Activated CD4-positive, alpha-beta T cell treated with anti-CD3 and anti-CD28 coated beads for 1 hour (primary cell): ENCODE measurements at places on chromosomes 7 and 10.

- DNase-seq = no peak
Observed at GRCh38 chr10:22560913-22561239, 153.5 kb downstream of the PIP4K2A start.

GRCh38 chr7:876972-877311 is 588 bp downstream of the GET4 start:
- DNase-seq = no peak

DNA sequence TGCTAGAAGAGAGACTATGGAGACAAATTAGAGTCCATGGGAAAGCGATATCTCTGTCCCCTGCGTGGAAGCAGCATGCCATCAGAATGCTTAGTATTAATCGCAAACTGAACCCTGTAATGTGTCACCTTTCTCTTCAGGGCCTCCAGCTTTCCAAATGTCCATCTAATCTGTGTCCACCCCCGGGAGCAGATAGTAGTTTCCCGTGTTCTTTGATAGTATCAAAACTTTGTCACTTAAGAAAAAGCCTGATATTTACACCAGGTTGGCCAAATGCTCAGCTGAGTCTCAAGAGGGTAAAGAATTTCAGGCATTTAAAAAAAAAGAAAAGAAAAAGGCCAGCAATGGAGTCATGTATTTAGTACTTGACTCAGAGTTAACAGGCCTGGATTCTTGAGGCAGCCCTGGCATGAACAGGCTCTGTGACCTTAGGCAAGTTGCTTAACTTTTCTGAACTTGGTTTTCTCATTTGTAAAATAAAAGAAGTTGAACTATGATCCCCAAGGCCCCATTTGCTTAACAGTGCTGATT is 10.4 kb upstream of the GSAP start:
- DNase-seq = no peak

- DNase-seq = no peak
Observed at GRCh38 chr7:108920490-108920889, 350.8 kb downstream of the DNAJB9 start.

DNA sequence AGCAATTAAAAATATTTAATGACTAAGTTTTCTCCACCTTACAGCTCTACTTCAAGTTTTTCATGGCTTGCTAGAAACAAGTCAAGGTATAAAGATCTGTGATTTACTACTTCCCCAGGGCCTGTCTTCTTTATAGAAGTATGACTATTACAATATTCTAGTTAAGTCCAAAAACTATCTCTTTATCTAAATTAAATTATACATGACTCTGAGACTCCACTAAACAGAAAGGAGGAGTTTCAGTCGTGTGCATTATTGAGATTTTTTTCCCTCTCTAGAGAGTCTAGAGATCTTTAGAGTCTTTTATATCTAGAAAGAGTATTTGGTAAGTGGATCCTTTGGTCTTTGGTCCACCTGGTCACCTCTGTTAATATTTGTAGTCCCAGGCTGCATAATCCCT is 100.7 kb downstream of the SEMA3E start:
- no peak for DNase-seq
